CD4-positive, alpha-beta T cell treated with Interleukin-17A for 1 hour (primary cell): ENCODE measurements at places on chromosomes 11 and 22.

GRCh38 chr22:19169947-19170318, 8.6 kb downstream of the SLC25A1 start:
- DNase-seq: no peak

GRCh38 chr11:70471254-70471653, 72.9 kb downstream of the CTTN start:
- DNase-seq: peak; percentile 23

GRCh38 chr11:94103471-94103870, 25.2 kb upstream of the PANX1 start:
- no peak for DNase-seq

- DNase-seq: no peak
Observed at GRCh38 chr22:49647627-49648026, 180.0 kb downstream of the BRD1 start.

DNA sequence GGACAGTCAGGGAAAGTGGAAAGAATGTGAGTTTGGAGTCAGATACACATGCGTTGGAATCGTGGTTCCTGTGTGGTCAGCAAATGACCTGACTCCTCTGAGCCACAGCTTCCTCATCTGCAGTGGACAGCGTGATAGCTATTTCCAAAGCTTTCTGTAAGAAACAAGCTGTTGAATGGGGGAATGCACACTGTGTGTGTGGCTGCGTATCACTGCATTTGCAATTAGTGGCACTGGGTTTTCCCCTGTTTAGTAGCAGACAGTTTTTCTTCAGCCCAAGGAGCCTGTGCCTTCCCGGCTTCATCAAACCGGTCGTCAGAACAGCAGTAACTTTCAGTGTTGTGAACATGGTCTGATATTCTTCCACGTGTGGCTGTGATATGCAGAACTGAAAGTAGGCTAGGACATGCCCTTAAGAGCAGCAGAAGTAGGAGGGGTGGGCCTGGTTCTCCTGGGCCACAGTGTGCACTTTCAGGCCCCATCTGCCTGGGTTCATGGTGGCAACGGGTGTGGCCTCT, 121.5 kb downstream of the RRAS2 start:
- peak; percentile 21 for DNase-seq

DNA sequence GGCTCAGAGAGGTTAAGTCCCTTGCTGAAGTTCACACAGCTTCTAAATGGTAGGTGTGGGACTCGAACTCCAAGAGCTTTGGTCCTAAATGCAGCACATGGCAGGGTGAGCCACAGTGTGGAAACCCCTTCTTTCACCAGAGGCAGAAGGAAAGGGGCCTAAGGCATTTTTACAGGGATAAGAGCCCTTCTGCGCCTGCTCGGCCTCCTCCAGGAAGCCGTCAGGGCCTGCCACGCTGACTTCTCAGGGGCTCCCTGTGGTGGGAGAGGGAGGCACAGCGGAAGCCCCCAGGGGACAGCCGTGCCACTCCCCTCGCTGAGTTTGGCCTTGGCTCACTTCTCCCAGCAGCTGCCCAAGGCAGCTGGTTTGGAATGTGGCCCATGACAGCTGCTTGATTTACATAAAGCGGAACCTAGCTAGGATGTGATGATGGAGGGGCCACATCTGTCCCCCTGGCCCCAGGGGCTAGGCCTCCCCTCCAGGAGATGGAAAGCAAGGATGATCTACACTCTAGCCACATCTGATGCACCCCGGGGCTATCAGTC, 35.4 kb downstream of the CD82 start:
- DNase-seq: no peak

DNA sequence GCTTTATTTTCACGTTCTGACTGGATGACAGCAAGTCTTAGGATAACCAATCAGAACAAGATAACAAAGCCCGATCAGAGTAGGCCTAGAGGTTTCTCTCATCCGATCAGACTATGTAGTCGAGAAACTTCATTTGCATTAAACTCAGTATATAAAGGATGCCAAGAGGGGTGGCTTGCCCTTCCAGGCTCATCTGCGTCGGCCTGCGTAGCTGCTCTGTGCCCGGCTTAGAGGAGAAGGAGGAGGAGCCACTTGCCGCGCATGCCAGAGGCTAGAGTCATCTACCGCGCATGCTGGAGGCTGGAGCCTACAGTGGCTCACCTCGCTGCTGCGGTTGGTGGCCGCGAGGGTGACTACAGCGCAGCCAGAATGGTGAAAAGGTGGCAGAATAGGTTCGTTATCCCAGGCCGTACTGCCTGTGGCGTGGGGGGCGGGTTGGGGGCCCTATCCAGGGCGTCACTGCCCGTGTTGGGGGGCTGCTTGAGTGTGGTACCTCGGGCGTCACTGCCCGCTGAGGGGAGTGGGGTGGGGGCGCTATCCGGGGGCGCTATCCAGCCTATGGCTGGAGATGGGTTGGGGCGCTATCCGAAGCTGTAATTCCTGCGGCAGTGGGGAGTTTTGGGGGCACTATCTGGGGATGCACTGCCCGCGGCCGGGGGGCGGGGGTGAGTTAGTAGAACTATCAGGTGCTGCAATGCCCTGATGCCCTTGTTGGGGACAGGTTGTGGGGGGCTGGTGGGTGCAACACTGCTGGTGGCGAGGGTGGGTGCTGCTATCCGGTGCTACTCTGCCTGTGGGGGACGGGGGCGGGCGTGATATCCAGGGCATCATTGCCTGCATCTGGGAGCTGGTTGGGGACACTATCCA, at the start of gene RFPL2:
RFPL2 (minus strand) TSS at position 218 of the 867 bp plus-strand sequence. CDS start 2,622 bp downstream, outside the sequence.
- peak; percentile 65 for DNase-seq

GRCh38 chr11:35303596-35304385, 115.6 kb downstream of the SLC1A2 start:
- DNase-seq: no peak

DNA sequence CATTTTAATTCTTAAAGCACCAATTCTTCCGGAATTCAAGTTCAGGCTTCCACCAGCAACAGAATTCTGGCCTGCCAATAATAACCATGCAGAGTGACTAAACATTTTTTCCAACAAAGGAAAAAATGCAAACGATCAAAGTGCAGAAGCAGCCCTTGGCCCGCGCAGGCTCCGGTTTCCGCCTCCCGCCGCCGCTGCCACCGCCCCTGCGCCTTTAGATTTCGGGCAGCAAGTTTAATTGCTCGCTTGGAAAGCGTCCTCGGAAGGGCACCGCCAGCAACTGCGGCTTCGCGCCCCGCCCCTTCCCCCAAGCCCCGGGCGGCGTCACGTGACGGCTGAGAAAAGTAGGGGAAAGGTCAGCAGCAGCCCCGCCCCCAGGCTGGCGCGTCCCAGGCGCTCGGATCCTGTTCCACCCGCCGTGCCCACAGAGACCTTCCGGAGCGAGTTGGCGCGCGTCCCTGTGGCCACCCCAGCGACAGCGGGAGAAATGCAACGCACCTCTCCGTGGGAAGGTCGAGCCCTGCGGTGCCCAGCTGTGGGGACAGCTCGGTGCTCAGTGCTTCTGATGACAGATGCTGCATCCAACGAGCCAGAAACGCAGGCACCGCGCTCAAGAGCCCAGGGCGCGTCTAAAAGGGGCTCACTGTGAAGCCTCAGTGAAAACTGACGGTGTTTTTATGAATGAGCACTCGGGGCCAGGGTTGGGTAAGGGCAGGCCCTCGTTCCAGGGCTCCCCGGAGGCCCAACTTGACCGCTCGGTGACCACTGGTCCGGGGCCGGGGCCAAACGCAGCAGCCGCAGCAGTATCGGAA, 2.5 kb downstream of the CPT1A start:
- peak; percentile 93 for DNase-seq
